Vagina (tissue), 2 donors: ENCODE measurements at places on chromosomes 6 and 20.

DNA sequence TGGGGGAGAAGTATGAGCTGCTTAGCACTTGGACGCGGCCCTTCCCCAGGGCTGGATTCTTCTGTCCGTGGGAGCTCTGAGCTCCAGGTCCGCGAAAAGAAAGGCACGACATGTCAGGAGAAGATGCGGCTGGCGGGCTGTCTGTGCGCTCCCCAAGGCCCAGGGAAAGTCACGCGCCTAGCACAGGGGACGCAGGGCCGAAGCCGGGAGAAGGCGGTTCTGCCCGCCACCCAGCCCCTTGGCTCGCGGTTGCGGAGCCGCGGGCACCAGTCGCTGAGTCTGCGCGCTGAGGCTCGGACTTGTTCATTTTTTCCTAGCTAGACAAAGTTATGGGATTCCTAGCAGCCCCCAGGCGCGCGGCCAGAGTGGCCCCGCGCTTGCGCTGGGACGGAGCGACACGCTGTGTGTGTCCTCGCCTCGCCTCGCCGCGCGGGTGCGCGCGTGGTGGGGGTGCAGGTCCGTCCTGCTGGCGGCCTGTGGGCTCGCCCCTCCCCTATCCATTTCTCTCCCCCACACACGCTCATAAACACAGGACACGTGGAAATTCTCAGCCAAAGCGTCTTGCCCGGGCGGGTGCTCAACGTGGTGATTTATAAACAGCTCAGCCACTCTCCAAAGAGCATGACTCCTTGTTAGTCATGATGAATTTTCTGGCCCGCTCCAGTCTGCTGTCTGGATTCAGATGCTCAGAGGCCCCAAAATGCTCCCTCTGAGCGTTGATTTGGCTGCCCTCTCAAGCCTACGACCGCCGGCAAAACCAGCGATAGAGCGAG lies 1.9 kb upstream of the POU3F2 start:
- DNase-seq: no peak

DNA sequence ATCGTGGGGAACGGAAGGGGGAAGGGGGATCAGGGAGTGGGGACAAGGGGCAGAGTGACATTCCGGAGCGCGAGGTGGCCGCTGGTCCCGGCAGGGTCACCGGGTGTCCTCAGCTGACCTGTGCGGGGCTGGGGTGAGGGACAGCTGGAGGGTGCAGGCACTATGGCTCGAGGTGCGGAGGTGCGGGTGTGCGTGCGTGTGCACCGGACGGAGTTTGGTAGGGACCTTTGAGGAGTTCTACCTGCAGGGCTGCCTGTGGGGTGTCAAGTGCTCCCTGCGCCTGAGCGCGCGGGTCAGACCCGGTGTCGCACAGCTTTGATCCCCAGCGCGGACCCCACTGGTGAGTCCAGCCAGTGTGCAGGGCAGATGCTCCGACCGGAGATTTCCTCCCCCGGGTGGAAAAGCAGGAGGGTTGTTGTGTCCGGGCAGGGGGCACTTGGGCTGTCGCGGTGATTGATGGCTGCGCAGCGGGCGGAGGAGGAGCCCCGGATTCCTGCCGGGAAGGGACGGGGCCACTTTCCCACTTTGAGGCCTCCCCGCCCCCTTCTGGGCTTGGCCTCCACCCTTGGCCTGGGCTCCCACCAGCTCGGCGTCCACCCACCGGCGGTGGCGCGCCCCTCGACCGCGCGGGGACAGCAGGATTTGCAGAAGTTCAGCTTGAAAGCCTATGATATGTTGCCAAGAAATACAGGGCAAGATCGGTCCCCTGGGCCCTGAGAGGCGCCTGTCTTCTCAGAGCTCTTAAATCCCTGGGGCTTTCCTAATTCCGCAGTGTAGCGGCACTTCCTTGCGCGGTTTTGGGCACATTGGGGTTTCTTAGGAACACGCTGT lies 658 bp downstream of the RIN2 start:
- DNase-seq: no peak

- peak; percentile 52 for DNase-seq
Observed at GRCh38 chr6:4644996-4645395, 131.2 kb upstream of the CDYL start.

- DNase-seq: peak; percentile 74
Observed at GRCh38 chr20:24587384-24588046, 118.1 kb downstream of the SYNDIG1 start.

- DNase-seq: no peak
Observed at GRCh38 chr20:32429745-32430360, 71.7 kb downstream of the ASXL1 start.

DNA sequence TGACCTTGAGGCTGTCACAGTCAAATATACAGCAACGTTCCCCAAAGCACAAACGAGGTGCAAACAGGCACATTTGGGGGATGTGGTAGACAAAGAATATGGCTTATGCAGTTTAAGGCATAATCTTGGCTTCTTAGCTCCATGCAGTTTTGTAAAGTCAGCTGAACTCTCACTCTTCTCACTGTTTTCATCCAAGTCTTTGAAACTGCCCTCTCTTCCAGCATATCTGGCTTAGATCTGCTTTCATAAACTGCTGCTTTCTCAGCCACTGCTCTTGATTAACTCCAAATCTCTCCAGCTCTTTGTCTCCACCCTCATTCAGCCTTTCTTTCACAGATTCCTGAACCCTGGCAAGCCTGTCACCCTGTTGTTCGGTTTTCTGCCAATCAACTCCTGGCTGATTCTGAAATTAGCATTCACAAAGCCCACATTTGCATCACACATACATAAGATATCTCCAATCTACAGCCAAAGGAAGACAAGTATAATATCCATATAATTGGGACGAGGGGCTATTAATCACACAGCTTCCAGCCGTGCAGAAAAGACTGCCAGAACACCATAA lies 301.1 kb upstream of the RNF217 start:
- DNase-seq: no peak

- DNase-seq: no peak
Observed at GRCh38 chr6:144110210-144110609, 14.8 kb upstream of the SF3B5 start.

- DNase-seq: no peak
Observed at GRCh38 chr6:108161724-108162282, 4.0 kb upstream of the NR2E1 start.

- DNase-seq: no peak
Observed at GRCh38 chr6:3707024-3707423, 44.5 kb downstream of the PXDC1 start.

DNA sequence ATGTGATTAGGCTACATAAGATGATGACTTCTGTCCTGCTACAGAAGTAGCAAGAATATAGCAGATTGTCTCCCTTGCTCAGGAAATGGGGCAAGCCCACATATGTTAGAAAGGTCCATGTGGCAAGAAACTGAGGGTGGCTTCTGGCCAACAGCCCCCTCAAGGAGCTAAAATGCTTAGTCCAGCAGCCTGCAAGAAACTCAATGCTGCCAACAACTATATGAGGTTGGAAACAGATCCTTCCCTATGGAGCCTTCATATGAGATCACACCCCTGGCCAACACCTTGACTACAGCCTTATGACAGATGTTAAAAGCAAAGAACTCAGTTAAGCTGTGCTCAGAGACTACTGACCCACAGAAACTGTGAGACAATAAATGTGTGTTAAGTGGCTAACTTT lies 22.1 kb downstream of the PTPRT start:
- no peak for DNase-seq

DNA sequence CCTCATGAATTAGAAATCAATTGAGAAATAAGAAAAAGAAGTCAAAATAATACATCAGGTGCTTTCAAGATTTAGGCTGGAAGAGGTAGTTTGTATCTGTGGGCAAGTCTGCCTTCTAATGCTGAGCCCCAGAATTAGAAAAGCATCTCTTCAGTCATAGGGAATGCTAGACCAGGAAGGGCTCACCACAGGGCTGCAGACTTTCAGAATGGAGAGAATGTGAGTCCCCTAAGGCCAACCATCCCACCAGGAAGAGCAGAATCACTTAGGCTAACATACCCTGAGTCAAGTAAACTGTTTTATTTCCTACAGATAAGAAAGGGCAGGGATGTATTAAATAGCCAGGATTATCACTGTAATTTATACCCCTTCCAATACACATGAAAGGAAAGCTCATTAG lies 510.2 kb downstream of the RNF144B start:
- DNase-seq: no peak

GRCh38 chr20:22346716-22347115 lies 237.7 kb downstream of the FOXA2 start:
- DNase-seq: no peak

- DNase-seq: no peak
Observed at GRCh38 chr20:8121666-8122065, 10.4 kb upstream of the PLCB1 start.

GRCh38 chr6:33171880-33172687 lies 20.2 kb downstream of the COL11A2 start:
- no peak for DNase-seq

- no peak for DNase-seq
Observed at GRCh38 chr6:11120271-11121005, 8.9 kb upstream of the ERVFRD-1 start.

GRCh38 chr6:109466212-109466923 lies 10.8 kb upstream of the MICAL1 start:
- no peak for DNase-seq

DNA sequence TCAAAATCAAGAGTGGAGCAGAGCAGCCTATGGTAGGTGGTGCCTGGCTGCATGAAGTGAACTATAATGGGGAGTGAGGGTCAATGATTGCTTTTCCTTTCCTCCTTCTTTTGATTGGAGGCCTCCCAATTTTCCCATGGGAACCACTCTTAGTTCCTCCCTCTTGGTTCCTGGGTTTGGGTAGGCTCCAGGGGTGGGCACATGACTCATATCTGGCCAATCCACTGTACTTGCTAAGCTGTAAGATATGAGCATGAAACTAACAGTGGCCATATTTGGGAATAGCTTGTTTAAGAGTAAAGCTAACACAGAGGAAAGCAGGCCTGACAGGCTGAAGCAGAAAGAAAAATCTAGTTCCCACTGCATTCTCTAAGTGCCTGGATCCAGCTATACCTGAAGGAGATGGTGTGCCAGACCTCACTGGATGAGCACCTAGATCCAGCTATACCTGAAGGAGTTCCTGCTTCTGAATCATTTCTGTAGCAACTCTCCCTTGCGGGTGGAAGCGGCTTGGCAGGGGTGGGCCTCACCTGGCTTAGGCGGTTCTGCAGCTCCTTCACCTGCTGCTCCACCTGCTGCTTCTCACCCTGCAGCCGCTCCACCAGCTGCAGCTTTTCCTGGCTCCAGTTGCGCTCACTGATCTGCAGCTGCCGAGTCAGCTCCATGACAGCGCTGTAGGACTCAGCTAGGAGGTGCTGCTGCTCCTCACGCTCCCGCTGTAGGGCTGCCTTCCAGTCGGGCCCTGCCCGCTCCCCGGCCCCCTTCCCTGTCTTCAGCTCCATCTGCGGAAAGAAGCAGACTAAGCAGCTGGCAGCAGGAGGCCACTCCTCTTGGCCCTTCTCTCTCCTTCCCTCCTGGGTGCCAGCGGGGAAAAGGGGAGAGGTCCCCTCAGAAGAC lies 29.0 kb upstream of the DSN1 start:
- no peak for DNase-seq

GRCh38 chr20:47143657-47144056 lies 212.8 kb downstream of the ZMYND8 start:
- DNase-seq: no peak

- DNase-seq: no peak
Observed at GRCh38 chr6:116631379-116631990, 15.2 kb downstream of the RSPH4A start.

DNA sequence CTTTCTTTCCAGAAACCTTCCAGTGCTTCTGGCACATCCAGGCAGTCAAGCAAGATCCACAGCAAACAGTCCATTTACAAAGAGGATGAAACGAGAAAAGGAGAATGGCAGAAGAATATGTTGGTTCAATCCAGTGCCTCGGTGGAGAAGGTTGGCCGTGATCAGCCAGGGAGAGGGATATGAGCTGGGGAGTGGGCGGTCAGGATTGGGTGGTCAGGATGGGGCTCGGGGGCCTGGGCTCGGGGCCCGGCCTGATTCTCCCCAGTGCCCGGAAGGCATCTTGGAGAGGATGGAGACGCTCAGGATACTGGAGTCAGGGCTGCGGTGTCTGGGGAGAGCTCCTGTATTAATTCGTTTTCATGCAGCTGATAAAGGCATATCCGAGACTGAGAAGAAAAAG lies 61.3 kb downstream of the EFCAB8 start:
- peak; percentile 34 for DNase-seq

GRCh38 chr6:99019381-99019780 lies 71.6 kb upstream of the FBXL4 start:
- no peak for DNase-seq

- DNase-seq: no peak
Observed at GRCh38 chr6:108799791-108800190, 48.4 kb upstream of the ARMC2 start.

- DNase-seq: no peak
Observed at GRCh38 chr20:32205110-32205842, 2.3 kb downstream of the PLAGL2 start.

GRCh38 chr6:110826236-110827129 lies 11.2 kb upstream of the CDK19 start:
- no peak for DNase-seq

DNA sequence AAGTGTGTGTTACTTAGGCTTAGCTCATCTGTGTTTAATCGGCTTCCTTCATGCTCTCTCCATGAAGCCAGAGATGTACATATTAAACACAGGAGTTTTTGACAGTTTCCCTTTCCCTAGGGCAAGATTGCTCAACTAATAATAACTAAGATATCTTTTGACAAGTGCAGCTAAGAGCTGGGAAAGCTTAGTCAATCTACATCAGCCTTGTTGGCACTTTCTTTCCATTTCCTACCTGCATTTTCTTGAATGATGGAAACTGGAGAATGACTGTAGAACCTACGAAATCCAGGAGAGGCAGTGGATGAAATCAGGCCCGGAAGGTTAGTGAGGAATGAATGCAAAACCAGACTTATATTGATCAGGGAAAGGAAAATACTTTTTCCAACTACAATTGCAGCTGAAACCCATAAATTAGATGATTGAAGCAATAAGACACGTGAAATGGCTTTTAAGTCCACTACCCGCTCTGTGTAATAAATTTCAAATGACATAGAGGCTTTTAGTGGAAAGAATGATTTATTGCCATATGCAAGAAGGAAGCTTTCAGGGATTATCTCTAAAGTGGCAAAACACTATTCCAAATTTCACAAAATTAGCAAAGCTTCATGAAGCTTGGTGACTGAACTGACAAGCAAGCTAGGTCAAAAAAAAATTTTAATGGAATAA lies 237.2 kb upstream of the ID4 start:
- DNase-seq: no peak

DNA sequence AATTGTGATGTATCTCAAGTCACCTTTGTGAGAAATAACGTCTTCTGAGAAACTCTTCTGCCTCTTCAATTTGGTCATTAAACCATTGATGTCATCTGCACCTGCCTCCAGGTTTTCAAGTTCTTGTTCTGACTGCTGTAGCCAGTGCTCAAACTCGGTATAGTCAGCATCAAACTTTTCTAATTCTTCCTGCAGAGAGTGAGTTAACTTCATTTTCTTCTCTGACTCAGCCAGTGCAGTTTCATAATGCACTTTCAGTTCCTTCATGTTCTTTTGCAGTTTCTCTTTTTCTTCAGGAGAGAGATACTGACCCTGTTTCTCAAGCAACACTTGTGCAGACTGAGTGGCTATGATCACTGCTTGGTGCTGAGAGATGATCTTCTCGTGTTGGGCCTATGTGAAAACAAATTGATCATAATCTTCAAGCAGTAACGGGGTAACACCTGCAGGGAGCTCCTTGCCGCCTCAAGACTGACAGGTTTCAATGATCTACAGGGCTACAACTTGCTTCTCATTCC lies 48.8 kb downstream of the DST start:
- DNase-seq: no peak

- DNase-seq: no peak
Observed at GRCh38 chr6:39859025-39859424, 66.8 kb downstream of the DAAM2 start.
